Stimulated activated CD4-positive, alpha-beta T cell treated with anti-CD3 and anti-CD28 coated beads, Interleukin-12 subunit alpha, Interleukin-12 subunit beta, amount 100 ng/mL, for 48 hours (primary cell): ENCODE measurements at places on chromosomes 5 and 9.

GRCh38 chr9:95460518-95461164, 56.1 kb downstream of the PTCH1 start:
- DNase-seq = no peak

DNA sequence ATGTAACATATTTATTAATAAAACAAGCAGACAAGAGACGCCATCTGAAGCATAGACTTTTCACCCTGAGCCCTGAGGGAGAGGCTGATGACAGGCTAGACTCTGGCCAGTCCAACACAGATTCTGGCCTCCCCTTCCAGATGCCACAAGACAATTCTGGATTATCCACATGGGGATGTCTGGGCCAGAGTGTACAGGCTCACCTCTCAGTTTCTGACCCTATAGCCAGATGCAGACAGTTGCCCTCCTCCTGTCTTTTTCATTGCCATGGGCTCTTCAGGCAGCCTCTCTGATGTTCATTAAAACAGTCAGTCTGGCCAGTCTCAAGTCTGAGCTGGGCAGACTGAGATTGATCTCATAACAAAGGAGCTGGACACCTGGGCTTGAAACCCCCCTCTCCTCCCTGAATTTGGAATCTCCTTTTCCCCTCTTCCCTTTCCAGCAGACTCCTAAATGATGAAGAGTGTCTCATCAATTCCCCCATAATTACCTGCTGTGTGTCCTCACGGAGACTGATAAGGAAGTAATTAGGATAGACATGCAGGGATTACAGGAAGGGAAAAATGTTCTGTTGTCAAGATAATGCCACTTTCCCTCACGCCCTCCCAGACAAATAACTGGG, 89.6 kb downstream of the ASTN2 start:
- DNase-seq = no peak

DNA sequence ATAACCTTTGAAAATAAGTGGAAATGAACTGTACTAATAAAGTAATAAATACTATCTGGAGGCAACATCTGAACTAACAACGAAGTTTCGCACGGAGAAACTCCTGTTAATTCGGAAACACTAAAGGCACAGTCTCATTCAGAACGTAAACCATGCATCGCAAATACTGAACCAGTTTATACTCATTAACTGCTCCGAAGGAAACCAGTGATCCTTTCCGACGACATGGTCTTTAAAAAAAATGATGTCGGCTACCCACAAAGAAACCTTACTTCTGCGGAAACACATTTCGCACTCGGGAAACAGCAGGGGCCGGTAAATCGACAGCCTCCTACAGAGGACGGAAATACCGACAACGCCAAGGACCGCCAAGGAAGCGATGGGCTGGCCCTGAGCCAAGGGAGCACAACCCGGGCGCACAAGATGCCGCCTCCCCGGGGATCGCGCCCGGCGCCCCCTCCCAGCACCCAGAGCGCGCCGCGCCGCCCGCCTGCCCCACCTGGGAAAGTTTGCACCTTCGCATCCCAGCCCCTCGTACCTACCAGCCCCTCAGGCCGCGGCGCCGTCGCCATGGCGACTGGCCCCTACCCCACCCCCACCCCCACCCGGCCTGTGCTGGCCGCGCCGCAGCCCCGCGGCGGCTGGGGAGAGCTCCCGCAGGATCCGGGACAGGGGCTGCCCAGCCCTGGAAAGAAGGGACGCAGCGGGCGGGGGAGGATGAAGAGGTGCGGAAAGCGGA, 732 bp downstream of the PRKAA1 start:
- peak; percentile 61 for DNase-seq

DNA sequence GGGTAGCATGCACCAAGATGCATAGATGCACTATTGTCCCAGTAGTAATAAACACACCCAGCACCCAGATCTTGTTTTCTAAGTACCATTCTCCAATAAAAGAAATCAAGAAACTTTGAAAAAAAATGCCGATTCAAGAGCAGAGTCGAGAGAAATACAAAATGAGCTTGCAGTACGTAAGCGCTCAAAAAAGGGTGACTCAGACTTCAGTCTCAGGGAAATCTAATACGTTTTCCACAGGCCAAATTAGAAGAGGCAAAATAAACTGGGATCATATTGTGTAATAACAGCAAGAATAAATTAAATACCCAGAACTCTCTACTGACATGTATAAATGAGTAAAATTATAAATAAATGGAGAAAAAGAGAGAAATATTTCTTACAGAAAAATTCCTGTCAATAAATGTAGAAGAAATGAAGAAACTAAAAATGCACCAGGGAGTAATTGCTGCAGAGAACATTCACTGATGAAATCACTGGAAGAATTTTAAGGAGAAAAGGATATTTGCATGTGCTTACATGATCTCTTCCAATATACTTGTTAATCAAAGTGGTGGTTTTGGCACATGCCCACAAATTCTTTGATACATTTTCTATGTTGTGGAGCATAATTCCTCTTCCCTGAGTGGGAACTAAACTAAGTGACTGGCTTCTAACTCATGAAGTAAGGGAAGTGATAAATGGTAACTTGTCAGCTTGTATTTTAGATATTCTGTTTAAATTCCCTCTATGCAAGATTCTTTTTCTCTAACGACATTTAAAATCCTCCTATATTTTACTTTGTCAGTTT, 567.6 kb upstream of the ADAMTS16 start:
- no peak for DNase-seq

DNA sequence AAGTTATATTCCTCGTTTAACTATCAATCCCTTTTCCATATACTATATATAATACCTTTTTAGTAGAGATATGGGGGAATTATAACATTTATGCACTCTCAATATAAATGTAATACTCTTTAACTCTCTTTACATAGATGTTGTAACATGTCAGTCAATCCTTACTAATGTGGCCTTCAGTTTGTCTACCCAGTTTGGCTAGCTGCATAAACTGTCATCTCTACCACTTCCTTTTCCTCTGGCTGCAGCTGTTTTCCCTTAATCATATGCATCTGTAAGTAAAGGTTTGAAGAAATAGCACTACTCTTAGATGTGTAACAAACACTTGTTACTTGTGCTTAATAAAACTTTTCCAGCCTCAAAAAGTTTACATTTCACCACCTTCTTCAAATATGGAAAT, 13.4 kb downstream of the ABHD17B start:
- DNase-seq = no peak

DNA sequence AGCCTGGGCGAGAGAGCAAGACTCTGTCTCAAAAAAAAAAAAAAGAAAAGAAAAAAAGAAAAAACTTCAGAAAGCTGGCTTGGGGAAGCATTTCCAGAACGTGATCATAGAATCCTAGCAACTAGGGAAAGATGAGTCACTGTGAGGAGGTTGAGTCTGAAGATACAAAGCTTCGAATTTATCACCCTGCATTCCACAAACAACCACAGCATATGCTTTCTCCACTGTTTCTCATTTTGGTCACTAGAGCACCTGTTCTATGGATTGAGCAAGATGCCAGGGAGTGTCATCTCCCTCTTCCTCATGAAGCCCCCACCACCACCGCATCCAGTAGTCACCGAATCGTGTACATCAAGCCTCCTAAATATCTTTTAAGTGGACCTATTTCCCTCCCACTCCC, 37.9 kb downstream of the SEMA5A start:
- no peak for DNase-seq

DNA sequence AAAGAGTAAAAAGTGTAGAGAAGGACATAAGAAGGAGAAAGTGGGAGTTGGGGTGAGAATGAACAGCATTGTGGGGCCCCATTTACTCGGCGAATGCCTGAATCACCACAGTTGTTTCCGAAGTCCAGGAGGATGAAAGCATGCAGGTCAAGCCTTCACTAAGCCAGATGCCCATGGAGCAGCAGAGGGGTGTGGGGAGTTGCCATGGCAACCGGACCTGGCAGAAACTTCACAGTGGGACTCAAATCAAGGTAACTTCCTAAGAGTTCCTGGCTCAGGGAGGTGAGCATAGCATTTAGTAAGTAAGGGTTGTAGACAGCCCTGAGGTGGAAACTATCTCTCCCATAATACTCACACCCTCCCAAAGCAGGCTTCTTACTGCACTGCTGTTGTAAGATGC, 357.1 kb downstream of the TRIM32 start:
- no peak for DNase-seq

DNA sequence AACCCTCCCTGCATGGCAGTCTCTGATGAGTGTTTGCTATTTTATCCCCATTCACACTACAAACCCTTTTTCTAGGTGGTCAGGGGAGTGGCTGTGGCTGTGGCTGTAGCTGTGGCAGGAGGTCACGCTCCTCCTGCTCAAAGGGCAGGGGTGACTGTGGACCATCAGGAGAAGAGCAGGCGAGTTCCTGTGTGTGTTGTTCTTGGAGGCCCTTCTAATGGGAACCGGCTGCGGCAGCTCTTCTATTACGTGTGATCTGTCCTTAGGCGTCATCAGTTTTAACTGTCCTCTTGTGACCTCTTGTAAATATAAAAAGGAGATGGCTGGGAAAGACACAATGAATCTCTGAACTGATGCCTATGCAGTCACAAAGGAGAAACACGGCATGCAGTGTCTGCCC, 65.1 kb downstream of the ANKH start:
- no peak for DNase-seq

DNA sequence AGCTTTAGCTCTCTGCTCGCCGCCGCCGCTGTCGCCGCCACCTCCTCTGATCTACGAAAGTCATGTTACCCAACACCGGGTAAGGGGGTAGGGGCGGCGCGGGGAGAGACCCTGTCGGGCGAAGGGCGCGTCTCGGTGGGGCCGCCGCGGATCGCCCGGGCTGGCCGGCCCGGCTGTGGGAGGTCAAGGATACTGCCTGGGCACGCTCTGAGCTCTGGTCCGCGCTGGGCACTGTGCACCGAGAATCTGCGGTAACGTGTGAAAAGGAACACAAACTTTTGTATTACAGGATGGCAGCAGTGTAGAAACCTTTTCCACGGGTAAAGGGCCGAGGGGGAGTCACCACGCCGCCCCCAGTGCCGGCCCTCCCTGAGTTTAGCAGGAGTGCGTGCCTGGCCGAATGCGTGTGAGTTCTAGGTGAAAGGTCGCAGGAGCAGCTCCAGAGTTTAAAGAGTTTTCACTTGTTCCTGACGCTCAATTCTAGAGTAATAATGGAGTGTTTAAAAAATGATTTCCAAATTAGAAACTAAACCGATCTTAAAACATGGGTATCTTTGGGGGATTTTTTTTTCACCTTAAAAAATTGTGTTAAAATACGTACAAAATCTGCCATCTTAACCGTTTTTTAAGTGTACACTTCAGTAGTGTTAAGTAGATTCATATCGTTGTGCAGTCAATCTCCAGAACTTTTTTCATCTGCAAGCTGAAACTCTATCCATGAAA, at the start of gene HSDL2:
TSS of gene HSDL2 (plus strand) at position 7 of the 723 bp plus-strand sequence. CDS start at position 63, 56 bp downstream.
- peak; percentile 10 for DNase-seq

- no peak for DNase-seq
Observed at GRCh38 chr5:68544091-68544647, 328.6 kb downstream of the PIK3R1 start.

DNA sequence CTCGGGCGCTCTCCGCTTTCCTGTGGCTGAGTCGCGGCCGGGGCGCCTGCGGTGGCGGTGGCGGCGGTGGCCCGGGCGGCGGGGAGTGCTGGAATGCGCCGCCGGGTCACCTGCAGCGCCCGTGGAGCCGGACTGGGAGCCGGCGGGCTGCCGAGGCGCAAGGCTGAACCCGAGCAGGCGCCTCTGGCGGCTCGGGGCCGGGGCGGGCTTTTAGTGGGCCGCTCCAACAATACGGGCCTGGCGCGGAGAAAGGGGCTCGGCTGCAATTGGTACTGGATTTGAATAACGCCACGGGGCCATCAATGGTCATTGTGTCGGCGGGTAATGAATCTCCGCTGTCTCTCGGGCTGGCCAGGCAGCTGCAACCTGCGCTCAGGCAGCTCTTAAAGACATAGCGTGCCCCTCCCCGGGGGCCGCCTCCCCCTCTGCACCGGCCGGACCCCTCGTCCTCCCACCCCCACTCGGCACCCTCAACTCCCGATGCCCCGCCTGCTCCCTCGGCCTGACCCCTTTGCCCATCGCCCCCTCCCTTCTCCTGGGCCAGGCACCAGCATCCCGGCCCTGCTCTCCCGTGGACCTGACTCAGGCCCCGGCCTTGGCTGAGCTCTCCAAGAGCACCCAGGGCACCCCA, 22.1 kb downstream of the URM1 start:
- DNase-seq = no peak

DNA sequence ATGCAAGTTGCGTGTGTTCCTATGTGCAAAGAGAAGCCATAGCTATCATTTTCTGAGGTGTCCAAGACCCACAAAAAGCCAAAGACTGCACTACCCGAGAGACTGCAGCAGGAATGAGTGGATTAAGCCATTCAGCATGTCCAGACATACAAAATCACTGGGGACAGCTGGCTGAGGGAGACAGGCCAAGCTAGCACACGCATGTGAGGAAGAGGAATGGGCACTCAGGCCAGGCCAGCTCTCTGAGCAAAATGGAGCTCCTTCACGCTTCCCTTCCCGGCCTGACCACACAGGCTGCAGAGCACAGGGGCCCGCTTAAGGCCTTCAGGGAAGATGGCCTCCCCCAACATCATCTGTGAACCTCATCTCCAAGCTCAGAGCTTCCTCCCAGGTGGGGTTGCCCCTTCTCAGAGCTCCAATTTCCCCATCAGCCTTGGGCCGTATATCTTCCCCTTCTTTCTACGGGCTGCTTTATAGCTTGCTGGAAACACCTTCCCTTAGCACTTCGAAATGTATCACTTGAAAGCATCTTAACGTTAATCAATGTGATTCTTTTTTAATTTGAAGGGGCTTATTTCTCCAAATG, 8.4 kb downstream of the DCANP1 start:
- no peak for DNase-seq

GRCh38 chr9:95746408-95747180, 128.9 kb upstream of the ERCC6L2 start:
- no peak for DNase-seq

GRCh38 chr9:89179540-89179894, 899 bp upstream of the SHC3 start:
- no peak for DNase-seq

GRCh38 chr5:78718824-78719223, 70.3 kb upstream of the LHFPL2 start:
- DNase-seq = no peak

- DNase-seq = no peak
Observed at GRCh38 chr5:93604644-93605515, 21.9 kb downstream of the NR2F1 start.

- no peak for DNase-seq
Observed at GRCh38 chr9:127763918-127764384, 14.5 kb downstream of the SH2D3C start.

DNA sequence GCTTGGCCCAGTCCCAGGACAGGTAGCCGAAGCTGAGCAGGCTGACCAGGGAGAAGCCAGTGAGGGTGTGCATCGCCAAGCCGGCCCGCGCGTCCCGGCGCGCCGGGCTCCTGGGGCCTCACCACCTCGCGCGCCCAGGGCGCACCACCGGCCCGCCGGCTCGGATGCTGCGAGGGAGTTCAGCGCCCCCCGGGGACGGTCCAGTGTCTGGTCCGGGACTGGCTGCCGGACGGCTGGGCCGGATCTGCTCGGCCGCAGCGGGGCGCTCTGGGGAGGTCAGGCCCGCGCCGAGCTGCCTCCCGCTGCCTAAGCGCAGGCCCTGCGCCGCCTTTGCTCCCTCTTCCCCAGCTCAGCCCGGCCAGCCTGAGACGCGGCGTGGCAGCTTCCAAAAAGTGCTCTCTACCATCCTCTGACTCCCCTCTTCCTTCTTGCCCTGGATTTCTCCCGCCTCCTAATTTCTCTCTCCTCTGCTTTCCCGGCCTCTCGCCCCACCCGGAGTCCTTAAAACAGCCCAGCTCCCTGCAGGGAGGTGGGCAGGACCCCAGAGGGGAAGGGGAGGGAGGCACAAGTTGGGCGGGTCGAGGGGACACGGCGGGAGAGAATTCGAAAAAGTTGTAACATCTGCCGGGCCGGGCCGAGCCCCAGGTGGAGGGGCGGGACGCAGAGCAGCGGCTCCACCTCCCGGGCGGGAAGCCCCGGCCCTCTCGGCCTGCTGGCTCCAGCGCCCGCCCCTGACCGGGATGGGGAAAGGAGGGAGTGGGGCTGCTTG, at the start of gene ARSI:
TSS of gene ARSI (minus strand) at position 605 of the 769 bp plus-strand sequence. CDS start at position 73, 532 bp downstream.
- no peak for DNase-seq
